ENCODE measurements at places on chromosomes 13 and 19.

GRCh38 chr19:41434450-41434849, 5.3 kb downstream of the DMAC2 start:
- DNase-seq, result no peak

GRCh38 chr19:45515081-45515624, 7.9 kb downstream of the VASP start:
- no peak for DNase-seq

DNA sequence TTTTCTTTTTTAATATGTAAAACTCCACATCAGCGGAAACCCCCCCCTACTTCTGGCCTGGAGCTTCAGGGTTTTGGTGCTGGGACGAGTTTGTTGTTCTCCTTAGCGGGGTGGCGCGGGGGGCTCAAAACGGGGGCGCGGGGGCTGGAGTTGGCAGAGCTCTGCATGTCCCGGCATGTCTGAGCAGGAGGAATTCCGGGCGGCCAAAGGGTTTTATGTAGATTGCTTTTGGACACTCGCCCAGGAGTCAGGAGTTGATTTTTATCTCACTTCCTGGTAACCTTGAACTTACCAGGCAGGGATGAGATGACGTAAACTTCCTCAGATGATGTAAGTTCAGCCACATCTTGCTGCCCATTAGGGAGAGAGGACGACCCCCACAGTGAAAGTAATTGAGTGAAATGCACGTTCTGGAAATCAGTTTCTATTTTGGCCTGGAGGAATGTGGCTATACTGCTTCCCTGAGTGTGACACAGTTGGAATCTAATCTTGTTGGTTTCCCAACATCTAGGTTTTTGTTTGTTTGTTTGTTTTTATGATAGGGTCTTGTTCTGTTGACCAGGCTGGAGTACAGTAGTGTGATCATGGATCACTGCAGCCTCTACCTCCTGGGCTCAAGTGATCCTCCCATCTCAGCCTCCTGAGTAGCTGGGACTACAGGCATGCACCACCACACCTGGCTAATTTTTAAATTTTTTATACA, 21.0 kb upstream of the GDF15 start:
- no peak for DNase-seq

DNA sequence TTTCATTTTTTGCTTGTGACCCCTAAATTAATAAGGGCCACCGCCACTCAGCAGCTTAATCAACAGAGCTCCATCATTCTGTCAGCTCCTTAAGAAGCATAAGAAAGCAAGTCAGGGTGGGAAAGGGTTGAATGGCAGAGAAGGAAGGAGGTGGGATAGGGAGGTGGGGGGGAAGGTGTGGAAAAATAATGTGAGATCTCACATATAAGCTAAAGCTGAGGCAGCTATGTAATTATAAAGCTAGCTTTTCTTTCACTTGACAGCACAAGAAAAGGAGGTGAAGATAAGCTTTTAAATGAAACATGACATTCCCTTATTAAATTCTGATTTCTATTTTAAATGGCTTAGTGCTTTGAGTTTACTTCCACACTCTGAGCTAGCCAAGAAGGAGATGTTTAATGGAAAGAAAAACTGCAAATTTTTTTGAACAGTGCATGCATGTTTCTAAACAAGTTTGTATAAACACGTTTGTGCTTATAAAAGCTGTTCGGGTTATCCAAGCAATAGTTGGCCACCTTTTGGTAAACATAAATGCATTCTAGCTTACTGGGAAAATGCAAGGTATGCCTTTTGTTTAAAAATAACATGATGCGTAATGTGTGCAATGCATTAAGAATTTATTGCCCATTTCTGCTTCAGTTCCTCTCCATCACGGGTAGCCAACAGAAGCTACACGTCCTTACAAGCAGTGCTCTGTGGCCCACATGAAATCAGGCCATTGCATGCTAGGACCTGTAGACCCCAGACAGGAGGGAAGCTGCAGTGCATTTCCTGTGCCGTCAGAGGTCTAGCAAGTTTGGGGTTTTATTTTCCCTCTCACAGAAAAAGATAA, 96.2 kb downstream of the LHFPL6 start:
- no peak for DNase-seq

DNA sequence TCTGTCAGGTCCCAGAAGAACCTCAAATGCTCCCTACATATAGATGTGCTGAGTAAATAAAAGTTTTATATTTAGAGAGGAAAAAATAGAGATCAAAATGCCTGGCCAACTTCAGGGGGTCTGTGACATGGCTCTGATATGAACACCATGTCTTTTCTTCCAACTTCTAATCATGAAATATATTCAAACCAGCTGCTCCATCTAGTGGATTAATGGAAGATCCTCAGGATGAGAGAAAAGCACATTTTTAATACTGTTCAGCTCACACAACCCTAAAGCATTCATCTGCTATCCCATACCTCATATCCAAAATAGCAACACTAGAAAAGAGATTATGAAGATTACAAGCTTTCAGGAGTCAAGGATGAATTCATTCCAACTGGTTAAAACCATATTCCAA, 56.0 kb upstream of the DOCK9 start:
- no peak for DNase-seq

DNA sequence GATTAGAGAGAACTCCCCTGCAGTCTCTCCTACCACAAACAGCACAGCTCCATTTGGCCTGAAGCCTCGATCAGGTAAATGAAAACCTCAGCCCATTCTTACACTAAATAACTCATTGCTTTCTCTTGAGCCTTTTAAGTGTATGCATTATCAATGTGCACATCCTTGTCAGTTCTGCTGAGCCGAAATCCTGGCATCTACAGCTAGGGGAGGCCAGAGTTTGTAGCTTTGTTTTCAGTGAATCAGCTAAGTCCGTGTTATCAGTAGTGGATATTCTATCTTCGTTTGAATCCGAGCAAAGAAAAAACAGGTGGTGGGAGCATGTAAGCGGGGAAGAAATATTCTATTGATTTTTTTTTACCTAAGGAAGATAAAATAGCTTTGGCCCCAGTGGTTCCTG, 84.4 kb downstream of the ESD start:
- no peak for DNase-seq

GRCh38 chr19:6392221-6393073, 517 bp downstream of the GTF2F1 start:
- DNase-seq, result no peak

DNA sequence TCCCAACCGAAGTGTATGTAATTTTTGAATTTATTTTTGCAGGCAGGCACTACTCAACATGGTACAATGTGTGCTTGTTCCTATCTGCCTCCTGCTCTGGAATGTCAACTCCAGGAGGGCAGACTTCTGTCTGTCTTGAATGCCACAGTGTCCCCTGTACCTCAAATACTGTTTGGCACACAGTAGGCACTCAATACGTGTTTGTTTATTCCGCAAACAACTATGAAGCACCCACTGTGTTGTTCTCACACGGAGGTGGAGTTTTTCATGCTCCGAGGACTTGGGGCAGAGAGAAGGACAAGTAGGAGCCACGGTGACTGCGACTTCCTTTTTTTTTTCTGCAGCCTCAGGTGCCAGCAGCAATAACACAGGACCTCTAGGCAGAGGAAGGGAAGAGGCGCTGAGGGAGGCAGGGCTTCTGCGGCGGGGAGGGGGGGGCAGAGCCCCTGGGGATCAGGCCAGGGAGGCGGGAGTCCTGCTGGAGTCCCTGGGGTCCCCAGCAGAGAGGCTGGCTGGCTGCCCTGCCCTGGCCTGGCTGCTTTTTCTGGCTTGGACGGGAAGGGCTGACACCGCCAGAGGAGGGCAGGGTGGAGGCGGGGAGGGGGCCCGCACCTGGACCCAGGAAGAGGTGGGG, 29.3 kb upstream of the TNFAIP8L1 start:
- DNase-seq, result peak; percentile 77

DNA sequence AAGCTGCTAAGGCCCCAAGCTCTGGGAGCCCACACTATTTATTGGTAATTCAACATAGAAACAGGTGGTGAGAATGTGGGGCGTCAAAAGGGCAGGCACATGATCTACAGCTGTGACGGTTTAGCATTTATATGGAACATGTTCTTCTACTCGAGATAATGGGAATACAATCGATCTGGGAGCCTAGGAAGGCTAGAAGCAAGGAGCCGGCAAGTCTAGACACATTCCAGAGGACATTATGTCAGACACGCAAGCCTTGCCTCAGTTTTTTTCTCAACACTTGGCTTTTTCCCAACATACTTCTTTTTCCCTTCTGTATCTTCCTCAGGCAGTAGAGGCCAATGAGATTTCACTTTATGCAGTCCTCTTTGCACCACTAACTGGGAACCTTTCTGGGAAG, 315.7 kb upstream of the SLITRK5 start:
- DNase-seq, result no peak

Data from upper lobe of left lung (tissue), 6 donors.